Mesothelial cell of epicardium (in vitro differentiated cells): ENCODE measurements at places on chromosomes 3 and 15.

GRCh38 chr15:47932261-47932660 lies 188.5 kb upstream of the SLC24A5 start:
- DNase-seq = no peak

GRCh38 chr15:55770261-55770660 lies 27.3 kb upstream of the PRTG start:
- DNase-seq = no peak

- DNase-seq = no peak
Observed at GRCh38 chr3:53162672-53163443, 1.8 kb downstream of the PRKCD start.

DNA sequence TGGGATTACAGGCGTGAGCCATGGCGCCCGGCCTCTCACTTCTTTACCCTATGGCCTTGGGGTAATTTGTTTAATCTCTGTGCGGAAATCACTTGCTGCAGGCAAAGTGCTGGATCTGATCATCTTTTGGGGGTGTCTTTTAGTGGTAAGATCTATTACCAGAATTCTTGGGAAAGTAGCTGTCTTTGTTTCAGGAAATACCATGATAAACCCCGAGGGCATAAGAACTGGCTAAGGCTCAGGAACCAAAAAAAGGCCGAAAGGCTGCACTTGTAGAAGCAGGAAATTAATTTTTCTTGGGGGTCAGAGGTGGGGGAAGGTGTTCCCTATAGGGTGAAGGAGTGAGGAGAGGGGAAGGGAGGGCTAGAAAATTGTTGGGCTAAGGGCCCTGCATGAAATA lies 22.7 kb upstream of the IGF2BP2 start:
- no peak for DNase-seq

- no peak for DNase-seq
Observed at GRCh38 chr15:81111510-81112470, 22.3 kb upstream of the CFAP161 start.

DNA sequence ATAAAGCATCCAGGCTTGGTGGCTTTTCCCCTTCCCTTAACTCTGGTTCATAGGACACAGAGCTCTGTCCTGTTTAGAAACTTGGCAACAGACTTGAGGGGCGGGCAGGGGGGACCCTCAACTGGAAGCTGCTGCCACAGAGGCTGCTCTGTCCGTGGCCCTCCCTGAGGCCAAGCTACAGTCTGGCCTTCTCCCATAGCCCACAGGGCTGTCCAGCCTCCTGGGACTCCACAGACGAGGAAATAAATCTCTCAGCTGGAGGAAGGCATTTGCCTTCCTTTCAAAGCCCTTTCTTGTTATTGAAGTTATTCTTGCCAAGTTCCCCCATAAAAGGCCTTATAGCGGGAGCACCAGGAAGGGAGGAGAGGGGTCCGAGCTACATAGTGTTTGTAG lies 248.8 kb upstream of the TPM1 start:
- DNase-seq = no peak
